ENCODE measurements at places on chromosomes 2 and 18.

DNA sequence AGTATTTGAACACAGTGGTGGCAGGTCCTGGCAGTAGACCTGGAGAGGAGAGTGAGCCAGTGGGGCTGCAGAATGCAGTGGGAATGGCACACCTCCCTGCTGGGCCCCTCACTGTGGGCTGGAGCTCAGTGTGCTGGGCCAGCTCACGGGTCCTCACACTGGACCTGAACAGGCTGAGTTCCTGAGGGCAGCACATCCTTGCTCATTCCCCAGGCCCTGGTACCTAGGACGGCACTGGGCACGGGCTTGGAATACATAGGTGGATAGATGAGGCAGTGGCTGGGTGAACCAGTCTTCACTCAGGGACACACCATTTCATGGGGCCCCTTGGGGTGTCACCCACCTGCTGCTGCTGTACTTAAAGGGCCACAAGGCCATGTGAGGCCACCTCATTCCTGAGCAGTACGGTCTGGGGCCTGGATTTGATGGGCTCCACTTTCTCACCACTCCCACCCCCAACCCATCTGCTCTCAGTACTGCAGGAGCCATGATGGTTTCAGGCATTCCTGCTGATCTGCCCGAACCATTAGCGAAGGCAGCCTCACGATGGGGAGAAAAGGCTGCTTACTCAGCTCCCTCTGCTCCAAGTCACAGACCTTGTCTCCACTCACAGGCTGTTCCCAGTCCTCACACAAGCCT lies 4.2 kb downstream of the TMEM177 start:
- DNase-seq = no peak

GRCh38 chr2:189834059-189834458 lies 49.8 kb downstream of the PMS1 start:
- DNase-seq = no peak

- DNase-seq = no peak
Observed at GRCh38 chr2:10260130-10260529, 42.6 kb upstream of the HPCAL1 start.

GRCh38 chr2:143551971-143552650 lies 422.9 kb downstream of the ARHGAP15 start:
- DNase-seq = no peak

GRCh38 chr18:34942276-34942675 lies 98.9 kb upstream of the MAPRE2 start:
- no peak for DNase-seq

GRCh38 chr2:196481324-196481697 lies 158.2 kb upstream of the CCDC150 start:
- no peak for DNase-seq

- DNase-seq = peak; percentile 37
Observed at GRCh38 chr18:48842259-48843061, 108.3 kb downstream of the SMAD7 start.
